Stimulated activated CD4-positive, alpha-beta T cell treated with anti-CD3 and anti-CD28 coated beads, Interleukin-15, amount 100 ng/mL, for 1 hour (primary cell): ENCODE measurements at places on chromosomes 16 and 17.

GRCh38 chr17:81651692-81652091 is 4.7 kb downstream of the PDE6G start:
- DNase-seq = no peak

DNA sequence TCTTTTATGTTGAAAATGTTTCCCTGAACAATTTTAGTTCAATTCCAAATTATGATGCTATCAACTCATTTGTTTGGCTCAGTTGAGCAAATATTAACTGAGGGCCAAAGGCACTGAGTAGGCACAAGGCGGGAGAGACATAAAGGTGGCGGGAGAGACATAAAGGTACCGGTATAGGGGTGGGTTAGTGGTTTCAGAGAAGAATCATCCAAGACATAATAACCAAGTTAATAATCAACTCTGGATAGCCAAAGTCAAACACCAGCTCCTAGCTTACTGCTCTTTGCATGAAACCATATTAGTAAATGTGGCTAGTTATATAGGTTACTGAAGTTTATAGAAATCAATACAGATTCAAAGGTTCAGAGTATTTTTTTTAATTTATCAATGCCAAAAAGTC is 91.7 kb downstream of the RPGRIP1L start:
- DNase-seq = no peak

DNA sequence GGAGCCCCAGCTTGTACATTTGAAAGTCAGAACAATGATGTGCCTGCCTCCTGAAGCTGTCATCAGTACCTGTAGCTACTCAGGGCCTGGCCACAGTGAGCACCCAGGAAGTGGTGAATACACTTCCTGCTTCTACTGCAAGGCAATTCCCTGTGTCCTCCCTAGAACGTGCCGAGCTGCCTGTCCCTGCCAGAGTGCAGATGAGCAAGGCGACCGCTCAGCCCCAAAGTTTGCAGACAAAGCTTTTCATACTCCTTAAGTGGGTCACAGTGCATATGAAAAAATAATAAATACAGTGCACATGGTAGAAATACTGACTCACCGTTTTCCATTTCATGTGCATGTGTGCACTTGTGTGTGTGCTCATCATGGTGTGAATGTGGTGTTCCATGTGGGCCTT is 77.3 kb downstream of the MPRIP start:
- DNase-seq = peak; percentile 24

- DNase-seq = no peak
Observed at GRCh38 chr16:2008631-2009163, 924 bp downstream of the ZNF598 start.

DNA sequence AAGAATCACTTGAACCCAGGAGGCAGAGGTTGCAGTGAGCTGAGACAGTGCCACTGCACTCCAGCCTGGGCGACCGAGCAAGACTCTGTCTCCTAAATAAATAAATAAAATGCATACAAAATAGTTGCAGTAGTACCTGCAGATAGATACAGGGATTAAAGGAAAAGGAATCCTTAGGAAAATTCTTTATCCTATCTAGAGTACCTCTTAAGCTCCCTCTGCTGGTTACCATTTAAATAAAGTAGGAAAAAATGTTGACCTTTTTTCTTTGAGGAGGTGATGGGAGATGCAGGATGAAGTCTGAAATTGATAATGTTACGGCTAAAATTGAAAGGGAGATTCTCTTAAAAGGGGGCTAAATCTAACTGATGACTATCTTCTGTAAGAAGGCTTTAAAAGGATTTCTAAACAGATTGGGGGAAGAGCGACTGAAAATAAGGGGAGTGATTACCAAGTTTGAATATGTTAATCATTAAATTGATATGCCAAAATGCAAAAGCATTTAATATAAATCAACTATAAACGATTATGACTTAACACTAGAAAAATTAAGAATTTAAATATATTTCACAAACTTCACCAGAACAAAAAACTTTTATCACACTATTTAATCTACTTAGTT is 29.4 kb downstream of the C16orf87 start:
- no peak for DNase-seq

- DNase-seq = no peak
Observed at GRCh38 chr17:61734466-61734865, 128.9 kb downstream of the BRIP1 start.

- no peak for DNase-seq
Observed at GRCh38 chr17:13477180-13477611, 124.5 kb downstream of the HS3ST3A1 start.

DNA sequence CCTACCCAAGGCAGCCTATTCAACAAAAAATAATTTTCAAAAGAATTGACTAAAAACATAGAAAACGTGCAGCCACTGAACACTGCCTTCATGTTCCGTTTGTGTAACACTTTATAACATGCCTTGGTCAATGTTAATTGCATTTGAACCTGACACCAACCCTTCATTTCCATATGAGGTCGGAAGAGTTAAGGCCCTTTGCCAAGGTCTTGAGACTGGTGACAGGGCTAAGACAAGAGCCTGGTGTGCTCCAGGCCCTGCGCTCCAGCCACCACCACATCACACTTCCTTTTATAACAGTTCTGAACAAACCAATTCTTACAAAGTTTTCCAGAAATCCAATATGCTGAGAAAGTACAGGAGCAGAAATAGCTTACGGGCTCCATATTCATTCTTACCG is 4.2 kb downstream of the BBS2 start:
- DNase-seq = no peak

- no peak for DNase-seq
Observed at GRCh38 chr17:77208217-77208808, 67.5 kb downstream of the SEC14L1 start.

DNA sequence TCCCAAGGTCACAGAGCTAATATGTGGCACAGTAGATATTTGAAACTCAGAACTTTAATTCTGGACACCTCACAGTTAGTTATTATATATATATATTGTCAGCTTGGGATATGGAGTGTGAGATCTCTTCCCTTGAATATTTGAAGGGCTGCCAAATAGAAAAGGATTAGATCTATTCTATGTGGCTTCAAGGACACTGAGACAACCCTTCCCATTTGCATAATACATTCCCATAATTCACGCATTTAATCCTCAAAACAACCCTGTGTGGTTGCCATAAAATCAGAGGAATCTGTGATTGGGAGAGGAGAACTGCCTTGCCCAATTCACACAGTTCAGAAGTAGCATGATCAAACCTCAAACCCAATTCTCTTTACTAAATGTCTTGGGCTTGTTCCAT is 365.8 kb upstream of the DYNLRB2 start:
- no peak for DNase-seq

GRCh38 chr16:21101631-21102420 is 48.8 kb downstream of the DNAH3 start:
- DNase-seq = peak; percentile 9

- no peak for DNase-seq
Observed at GRCh38 chr17:27294689-27295630, 1.0 kb downstream of the WSB1 start.

DNA sequence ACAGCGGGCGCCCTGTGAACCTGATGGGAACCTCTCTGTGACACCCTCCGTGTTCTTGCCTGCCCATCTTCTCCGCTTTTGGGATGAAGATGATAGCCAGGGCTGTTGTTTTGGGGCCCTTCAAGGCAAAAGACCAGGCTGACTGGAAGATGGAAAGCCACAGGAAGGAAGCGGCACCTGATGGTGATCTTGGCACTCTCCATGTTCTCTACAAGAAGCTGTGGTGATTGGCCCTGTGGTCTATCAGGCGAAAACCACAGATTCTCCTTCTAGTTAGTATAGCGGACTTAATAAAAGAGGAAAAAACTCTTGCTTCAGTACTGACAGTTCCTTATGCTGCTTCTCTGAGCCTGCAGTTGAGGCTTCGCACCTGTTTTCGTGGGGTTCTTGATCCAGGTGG is 10.5 kb downstream of the CDK5RAP3 start:
- DNase-seq = no peak

DNA sequence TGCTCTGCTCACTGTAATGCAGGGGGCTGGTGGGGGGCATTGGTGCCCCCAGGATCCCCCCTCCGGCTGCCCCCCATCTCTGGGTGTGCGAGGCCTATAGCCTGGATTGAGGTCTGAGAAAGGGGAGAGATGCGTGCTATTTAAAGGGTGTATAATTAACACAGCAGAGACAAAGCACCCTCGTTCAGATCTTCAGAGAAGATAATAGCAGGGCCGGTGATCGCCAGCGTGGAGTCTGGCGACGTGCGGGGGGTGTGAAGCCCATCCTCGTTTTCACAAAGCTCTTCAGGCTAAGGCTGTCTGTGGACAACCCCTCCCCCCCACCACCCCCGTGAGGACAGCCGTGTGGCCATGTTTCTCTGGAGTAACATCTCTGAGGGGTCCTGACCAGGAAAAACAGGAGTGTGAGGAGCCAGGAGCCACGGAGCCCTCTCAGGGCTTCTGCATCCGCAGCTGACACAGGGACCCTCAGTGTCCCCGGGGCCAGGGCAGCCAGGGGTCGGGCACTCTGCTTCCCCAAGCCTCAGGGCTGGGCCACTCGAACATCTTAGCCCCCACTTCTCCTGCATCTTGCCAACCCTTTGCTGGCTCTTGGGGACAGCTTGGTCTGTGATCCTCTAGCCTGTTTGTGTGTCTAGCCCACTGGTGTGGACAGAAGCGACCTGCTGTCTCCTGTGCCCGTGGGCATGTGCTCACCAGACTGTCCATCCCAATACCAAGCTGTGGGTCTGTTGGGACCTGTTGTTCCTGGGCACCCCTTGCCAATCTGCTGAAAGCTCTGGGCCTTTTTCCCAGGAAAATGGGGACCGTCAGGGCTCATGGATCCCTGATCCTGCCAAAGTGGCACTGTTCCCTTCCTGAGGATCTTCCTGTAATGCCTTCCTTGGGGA is 58.9 kb downstream of the BAIAP2 start:
- DNase-seq = no peak

DNA sequence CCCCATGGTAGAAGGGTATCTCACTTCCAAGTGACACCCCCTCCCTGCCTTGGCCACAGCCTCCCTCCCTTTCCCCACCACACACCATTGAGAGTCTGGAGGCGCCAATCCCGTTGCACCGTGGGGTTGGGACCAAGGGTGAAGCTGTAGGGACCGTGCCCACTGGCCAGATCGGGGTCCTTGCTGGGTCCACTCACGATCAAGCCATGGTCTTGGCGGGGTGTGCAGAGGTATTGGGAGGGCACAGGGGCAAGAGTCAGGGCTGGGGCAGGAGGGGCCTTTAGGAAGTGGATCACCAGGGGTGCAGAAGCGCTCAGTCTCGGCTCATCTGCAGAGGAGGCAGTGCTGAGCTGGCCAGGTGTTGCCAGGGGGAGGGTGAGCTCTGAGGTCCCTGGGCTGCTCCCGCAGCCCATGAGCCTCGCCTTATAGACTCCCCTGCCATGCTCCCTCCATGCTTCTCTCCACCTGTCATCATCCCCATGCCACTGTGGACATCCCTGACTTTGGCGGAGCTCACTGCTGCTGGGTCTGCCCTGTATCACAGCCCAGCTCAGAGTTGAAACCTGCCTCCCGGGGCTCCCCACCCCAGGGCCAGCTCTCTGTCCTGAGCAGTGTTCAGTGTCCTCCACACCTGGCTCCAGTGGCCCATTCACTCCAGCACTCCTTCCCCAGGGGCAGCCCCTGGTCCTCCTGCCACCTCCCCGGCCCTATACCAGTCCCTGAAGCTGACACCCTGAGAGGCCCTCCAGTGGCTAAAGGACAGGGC is 8.3 kb downstream of the CDH16 start:
- no peak for DNase-seq

- no peak for DNase-seq
Observed at GRCh38 chr17:18257268-18257981, 1.1 kb downstream of the FLII start.

GRCh38 chr16:64250866-64251265 is 871.0 kb downstream of the CDH11 start:
- no peak for DNase-seq

- DNase-seq = no peak
Observed at GRCh38 chr16:48441863-48442279, 56.7 kb upstream of the SIAH1 start.

DNA sequence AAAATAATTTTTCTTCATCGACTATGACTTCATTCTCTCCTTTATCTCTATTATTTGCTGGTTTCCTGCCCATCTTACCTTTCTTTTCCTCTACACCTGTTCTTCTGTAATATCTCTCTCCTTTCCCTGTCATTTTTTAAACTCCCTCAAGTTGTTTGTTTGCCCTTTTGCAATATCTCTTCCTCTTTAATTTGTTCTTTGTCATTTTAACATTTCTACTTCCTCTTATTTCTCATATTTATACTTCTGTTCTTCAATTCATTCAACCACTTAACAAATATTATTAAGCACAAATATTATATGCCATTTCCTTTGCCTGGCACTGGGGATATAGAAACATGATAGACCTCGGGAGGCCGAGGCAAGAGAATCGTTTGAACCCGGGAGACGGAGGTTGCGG is 22.6 kb downstream of the MAP3K3 start:
- DNase-seq = no peak

- no peak for DNase-seq
Observed at GRCh38 chr17:17937958-17938357, 34.2 kb downstream of the TOM1L2 start.

DNA sequence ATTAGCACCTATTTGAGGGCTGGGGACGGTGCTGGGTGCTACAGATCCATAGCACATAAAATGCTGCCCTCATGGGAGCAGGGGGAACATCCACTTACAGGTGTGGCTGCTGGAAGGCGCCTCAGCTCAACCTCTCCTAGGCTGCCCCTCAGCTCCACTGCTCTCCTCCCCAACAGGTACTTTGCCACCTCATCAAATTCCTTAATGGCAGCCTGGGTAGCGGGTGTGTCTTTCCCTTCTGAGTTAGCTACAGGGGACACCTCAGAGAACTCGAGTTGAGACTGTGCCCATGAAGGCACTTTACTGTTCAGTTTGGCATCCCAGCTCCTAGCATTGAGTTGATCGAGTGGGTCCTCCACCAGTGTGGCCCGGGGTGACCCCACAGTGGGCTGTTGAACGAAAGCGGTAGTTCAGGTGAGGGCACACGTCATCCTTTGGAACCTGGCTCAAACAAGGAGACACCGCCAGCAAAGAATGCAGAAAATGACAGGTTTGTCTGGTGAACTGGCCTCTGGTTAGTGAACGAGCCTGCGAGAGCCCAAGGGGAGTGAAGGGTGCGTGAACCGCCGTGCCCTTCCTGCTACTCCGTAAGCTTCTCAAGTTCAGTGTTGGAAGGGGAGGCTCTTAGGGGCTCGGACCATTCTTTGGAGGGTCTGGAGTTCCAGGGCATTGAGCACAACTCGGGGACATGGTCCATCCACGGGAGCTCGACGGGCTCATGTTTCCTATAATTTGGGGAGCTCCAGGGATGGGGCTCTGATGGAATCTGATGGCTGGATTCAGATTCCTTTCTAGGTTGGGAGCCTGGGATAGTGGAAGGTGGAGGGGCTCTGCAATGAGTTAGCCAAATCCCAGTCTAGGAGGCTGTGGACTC is 3.5 kb upstream of the CMIP start:
- no peak for DNase-seq

- peak; percentile 45 for DNase-seq
Observed at GRCh38 chr17:48429638-48430586, at the start of gene SKAP1. Gene SKAP1, minus strand, starts transcription at chr17:48430214.

DNA sequence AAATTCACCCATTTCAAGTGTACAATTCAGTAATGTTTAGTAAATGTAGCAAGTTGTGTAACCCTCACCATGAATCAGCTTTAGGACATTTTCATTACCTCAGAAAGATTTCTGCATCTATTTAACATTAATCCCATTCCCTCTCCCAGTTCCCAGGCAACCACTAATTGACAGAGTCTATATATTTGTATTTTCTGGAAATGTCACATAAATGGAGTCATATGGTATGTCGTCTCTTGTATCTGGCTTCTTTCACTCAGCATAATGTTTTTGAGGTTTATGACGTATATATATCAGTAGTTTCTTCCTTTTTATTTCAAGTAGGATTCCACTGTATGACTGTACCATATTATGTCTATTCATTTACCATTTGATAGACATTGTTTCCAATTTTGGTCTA is 199.8 kb downstream of the CYB561 start:
- no peak for DNase-seq

GRCh38 chr16:19437280-19437679 is 19.6 kb downstream of the TMC5 start:
- no peak for DNase-seq
